CD4-positive, alpha-beta T cell treated with Interleukin-12 subunit alpha and Interleukin-12 subunit beta, for 1 hour (primary cell): ENCODE measurements at places on chromosomes 6 and 20.
A peak's percentile ranks its signal among the peaks of the same experiment; 100 is the strongest.

GRCh38 chr6:41424370-41425058 lies 89.1 kb downstream of the NCR2 start:
- DNase-seq = peak; percentile 77

GRCh38 chr6:72855471-72855870 lies 233.6 kb downstream of the KCNQ5 start:
- no peak for DNase-seq

GRCh38 chr20:49534255-49534712 lies 33.7 kb downstream of the PTGIS start:
- peak; percentile 60 for DNase-seq

- DNase-seq = no peak
These were observed 144.0 kb downstream of the PDE7B start for GRCh38 chr6:135995545-135995898.

DNA sequence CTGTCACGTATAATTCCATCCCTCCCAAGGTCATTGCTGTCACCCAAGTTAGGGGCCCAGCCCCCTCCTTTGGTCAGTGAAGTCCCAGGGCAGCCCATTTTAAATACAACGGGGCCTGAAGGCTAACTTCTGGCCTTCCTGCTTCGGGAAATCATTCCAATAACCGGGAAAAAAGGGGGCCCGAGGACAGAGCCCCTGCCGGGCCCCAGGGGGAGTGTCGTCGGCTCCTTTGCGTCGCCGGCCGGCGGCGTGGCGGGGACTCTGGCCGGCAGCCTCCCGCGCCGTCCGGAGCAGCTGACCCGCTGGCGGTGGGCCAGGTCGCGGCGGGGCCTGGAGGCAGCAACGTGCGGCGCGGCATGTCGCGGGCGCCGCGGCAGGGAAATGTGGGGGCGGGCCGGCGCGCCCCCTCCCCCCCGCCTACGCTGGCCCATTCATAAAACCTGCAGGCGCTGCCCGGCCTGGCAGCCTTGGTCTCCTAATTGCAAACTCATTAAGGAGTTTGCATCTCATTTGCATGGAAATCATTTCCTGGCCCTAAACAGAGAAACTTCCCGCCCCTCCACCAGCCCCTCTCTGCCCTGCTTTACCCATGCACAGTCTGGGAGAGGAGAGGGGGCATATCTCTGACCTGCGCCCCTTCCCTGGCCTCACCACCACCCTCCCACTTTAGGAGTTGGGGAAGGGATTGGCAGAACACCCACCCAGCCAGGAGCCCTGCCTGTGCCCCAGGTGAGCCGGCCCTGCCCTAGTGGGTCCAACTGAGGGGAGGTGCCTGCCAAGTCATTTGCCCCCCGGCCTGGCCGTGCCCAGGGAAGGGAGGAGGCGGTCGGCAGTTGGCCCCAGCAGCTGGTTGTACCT lies 50.7 kb downstream of the MRPL14 start:
- no peak for DNase-seq

GRCh38 chr6:143536866-143537691 lies 25.6 kb upstream of the FUCA2 start:
- peak; percentile 68 for DNase-seq

DNA sequence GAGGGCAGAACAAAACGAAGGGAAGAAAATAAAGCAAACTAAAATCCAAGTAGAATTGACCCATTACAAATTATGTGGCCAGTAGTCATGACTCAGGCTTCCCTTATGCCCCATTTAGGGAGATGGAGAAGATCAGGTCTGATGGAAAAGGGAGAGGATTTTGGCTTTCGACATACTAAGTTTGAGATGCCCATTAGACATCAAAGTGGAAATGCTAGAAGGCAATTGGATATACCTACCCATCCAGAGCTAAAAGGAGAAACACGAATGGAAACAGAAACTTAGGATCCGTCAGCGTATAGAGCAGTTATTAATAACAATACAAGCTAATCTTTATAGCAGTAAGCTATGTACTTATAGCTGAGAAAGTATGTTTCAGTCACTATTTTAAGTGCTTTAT lies 4.8 kb downstream of the TRPC4AP start:
- no peak for DNase-seq

DNA sequence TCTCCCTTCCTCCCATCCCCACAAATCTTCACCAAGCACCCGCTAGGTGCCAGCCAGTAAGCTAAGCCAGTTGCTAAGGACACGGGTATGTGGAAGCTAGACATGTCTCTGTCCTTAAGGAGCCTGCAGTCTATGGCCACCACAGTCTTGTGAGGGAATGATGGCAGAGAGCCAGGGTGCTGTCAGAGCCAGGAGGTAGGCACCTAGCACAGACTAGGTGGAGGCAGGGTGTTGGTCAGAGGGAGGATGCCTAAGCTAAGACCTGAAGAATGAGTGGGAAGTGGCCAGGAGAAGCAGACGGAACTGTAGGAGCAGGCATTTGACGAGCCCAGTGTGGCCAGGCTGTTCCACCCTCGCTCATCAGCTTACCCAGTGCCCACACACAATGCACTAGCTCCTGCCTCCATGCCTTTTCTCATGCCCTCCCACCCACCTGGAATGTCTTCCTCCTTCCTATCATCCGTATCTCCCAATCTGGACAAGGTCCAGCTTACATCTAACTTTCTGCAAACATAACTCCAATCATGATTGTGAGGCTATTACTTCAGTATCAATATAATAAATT lies 125.6 kb downstream of the FOXC1 start:
- no peak for DNase-seq

GRCh38 chr6:148211777-148212324 lies 130.8 kb upstream of the SASH1 start:
- DNase-seq = no peak

GRCh38 chr6:17986656-17987446 lies 584 bp downstream of the KIF13A start:
- no peak for DNase-seq

DNA sequence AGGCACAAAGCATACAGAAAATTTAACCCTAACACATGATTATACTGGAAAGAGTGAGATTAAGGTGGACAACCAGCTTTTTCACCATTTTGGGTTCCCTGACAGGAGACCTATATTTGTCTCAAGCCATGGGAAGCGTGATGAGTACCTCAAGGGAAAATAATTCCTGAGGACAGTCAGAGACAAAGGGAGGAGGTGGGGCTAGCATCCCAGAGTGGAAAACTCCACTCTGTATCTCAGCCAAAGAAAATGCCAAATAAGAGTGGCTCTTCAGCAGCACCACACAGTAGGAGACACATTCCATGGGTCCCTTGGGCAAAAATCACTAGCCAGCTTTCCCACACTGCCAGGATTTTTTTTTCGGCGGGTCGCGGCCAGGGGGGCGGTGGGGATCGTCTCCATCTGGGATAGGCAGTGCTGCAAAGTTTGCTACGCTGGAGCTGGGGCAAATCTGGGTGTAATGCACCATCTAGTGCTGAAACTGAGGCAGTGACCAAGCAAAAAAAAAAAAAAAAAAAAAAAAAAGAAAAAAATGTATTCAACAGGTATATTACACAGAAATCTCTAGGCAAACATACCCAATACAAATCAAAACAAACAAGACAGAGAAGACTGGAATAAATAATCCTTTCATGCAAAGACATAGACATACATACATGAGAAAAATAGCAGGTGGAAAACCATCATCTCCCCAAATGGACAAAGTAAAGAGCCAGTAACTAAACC lies 77.3 kb upstream of the SLC35F1 start:
- DNase-seq = no peak

- DNase-seq = no peak
These were observed 101.1 kb downstream of the MAP3K7 start for GRCh38 chr6:90485635-90486277.

GRCh38 chr6:126661646-126662045 lies 321.7 kb downstream of the CENPW start:
- no peak for DNase-seq

DNA sequence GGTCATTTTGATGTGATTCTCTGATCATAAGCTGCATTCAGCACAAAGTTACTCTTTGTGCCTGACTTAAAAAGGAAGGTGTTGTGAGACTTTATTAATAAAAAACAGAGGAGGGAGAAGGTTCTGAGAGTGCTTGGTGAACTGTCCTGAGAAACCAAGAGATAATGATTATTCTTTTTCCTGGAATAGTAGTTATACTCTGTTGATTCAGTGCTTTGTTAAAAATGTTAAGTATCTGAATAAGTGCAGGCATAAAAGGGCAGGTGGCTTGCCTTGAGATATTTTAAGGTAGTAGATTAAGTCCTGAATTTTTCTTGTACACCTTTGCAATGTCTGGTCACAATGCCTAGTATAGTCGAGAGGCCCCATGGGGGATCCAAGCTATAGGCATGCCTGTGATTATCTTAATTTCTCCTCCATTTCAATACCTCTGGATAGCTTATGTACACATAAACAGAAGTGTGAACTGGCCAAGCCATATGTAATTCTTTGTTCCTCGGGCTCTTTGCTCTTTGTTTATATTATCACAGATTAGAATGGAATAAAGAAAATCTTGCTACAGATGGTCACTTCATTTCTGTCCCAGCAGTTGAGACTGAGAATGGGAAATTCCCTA lies 50.0 kb downstream of the SOBP start:
- DNase-seq = no peak

DNA sequence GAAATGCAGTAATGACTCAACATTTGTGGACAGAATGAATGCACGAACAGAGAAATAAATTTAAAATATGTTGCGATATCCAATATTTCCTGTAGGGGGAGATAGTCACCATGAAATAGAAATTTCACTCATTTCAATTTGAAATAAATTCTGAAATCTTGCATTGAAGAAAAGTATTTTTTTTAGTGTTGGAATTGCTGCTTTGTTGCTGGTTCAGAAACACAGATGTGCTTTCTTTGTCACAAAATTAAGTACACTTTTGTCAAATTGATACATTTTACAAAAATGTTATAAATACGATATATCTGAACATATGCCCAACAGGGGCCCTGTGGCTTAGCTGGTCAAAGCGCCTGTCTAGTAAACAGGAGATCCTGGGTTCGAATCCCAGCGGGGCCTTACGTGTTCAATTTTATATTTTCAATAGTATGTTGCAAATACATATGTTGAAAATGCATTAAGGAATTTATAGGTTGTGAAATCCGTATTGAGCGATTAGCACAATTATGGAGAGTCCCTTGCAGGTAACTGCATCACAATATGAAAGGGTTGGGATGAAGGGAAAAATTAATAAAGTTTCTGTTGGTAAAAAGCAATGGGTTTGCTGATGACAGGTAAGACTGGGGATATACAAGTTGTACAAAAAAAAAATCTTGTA lies 85.4 kb upstream of the PRSS16 start:
- peak; percentile 70 for DNase-seq

- no peak for DNase-seq
These were observed 1.6 kb upstream of the NT5DC1 start for GRCh38 chr6:116099036-116099435.

DNA sequence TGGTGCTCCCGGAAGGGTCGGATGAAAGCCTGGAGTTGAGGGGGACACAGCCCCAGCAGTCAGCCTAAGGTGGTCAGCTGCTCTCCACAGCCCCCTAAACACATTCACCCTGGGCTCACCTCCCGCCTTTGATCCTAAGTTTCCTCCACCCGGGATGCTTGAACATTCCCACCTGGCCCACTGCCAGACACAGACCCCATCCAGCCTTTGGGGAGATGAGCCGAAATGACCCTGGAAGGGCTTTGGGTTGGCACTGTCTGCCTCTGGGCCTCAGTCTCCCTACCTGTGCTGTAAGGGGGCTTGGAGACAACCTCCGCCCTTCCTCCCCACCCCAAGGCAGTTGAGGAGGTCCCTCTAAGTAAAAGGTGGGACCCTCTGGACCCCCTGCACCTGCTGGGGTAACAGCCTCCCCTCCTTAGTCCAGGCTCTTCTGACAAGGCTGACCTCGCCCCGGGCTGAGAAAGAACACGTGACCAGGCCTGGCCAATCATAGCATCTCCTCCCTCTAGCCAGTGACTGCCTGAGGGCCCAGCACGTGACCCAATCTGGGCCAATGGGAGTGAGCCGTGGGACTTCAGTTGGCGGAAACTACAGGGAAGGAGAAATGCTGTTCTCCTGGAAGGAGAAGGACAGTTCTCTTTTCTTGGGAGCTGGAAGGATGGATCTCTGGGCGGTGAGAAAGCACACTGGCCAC lies 16.9 kb upstream of the UBE2V1 start:
- DNase-seq = no peak

- DNase-seq = no peak
These were observed 35.1 kb upstream of the HS3ST5 start for GRCh38 chr6:114377881-114378280.

- DNase-seq = no peak
These were observed 259.2 kb downstream of the DLL1 start for GRCh38 chr6:170031684-170032121.

GRCh38 chr6:34098045-34098936 lies 47.6 kb downstream of the GRM4 start:
- DNase-seq = no peak

- DNase-seq = peak; percentile 41
These were observed 47.1 kb downstream of the DST start for GRCh38 chr6:56595490-56596122.

- DNase-seq = no peak
These were observed 91.0 kb downstream of the FYN start for GRCh38 chr6:111782192-111782809.

DNA sequence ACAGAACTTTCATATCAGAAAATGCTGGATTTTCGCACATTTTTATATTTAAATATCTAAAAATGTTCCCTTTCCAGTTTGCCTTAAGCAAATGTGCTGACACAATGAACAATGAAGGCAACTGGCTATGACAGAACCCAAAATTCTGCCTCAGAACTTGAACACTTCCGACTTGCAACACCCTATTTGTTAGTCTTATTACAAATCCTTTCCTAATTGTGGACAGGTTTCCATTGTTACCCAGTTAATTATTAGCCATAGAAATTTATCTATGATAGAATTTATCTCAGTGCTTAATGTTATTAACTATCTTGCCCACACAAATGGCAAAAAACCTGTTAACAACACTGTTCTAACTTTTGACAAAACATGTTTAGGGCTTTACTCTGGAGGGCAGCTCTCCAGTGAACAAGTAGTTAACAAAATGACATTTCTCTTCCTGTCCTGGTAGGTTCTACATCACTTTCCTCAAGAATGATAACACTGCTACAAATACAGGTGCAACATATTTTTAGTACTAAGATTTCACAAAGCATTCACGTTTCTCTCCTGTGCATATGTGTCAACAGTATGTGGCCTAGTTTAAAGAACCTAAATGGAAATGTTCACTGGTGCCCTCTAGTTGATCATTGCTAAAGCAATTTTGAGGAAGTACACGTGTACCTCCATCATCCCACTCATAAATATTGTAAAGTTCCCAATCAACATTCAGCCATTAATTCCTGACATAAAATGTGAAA lies 58.4 kb downstream of the HIVEP2 start:
- DNase-seq = peak; percentile 75

GRCh38 chr6:90315354-90315950 lies 18.8 kb upstream of the BACH2 start:
- DNase-seq = no peak

GRCh38 chr6:85348643-85349042 lies 101.2 kb upstream of the NT5E start:
- no peak for DNase-seq

GRCh38 chr6:115969930-115970273 lies 90.8 kb downstream of the FRK start:
- no peak for DNase-seq

- no peak for DNase-seq
These were observed 15.9 kb upstream of the MDFI start for GRCh38 chr6:41622206-41622988.

GRCh38 chr20:15940127-15940526 lies 633.1 kb downstream of the KIF16B start:
- DNase-seq = no peak
